CD4-positive, alpha-beta T cell treated with Interleukin-15 for 4 hours (primary cell): ENCODE measurements at places on chromosomes 4 and X.

GRCh38 chr4:30870513-30870912 is 150.3 kb downstream of the PCDH7 start:
- DNase-seq, result no peak

GRCh38 chr4:151184523-151185458 is 85.4 kb downstream of the RPS3A start:
- no peak for DNase-seq

GRCh38 chr4:24394041-24394440 is 190.3 kb downstream of the DHX15 start:
- no peak for DNase-seq

DNA sequence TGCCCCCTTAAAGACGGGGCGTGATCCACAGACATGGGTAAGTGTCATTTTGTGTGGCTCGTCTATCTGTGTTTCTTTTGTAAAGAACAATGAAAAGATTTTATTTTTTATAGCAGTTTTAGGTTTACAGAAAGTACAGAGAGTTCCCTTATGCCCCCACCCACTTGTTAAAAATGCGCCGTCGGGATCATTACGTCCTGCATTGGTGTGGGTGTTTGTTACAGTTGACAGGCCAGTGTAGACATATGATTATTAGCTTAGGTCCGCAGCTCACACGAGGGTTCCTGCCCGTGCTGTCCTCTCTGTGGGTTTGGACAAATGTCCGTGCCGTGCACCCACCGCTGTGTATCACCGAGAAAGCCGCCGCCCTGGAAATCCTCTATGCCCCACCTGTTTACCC is 50.5 kb downstream of the RGS12 start:
- no peak for DNase-seq

DNA sequence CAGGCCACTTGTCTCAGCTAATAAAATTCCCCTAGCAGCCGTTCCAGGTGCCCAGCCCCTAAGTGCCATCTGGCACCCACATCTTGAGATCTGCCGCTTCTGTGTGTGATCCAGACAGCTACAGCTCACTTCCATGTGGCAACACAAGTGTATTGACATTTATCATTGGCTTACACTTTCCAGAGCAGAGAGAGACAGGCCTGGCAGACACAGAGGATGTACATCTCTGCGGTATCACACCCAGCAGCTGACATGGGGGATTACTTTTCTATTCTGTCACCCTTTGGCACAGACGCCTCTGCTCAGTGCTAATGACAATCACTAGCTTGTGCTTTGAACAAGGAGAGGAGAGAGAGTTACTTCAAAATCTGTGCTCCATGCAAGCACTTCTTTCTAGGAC is 195.9 kb downstream of the KDR start:
- no peak for DNase-seq

DNA sequence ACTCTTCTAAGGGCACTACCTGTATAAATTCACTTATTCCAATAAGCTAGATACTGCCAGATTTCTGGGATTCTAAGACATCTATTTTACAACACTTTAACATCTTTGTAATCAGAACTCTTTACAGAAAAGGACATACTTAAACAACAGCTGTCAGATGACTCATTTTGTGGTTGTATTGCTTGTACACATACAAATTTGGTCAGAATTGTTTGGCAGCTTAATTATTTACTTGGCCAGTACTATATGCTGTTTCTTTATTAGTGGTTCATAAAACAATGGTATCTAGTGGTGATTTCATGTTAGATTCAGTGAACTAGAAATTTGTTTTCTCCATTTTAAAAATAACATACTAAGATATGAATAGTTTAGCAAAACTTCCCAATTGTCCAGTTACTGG is 27.2 kb downstream of the PALLD start:
- DNase-seq, result no peak
